ENCODE measurements at places on chromosomes 11 and 22.

GRCh38 chr11:26578998-26579661 is 7.1 kb upstream of the MUC15 start:
- DNase-seq, result no peak

DNA sequence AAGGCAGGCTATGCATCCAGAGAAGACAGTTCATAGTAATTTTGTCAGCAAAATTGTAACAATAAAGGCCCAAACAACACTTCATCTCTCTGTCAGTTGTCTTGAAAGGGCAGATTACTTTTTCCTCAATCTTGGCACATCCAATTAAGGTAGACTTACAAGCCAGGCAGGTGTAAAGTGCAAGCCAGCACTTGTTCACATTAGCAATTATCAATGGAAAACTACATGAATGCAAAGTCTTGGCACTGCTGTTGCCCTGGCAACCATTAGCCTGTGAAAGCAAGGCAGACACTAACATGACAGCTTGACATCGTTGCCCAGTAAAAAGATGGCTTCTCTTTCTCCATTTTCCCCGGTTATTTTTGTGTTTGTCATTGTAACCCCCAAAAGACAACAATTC is 677.2 kb upstream of the TENM4 start:
- DNase-seq, result no peak

DNA sequence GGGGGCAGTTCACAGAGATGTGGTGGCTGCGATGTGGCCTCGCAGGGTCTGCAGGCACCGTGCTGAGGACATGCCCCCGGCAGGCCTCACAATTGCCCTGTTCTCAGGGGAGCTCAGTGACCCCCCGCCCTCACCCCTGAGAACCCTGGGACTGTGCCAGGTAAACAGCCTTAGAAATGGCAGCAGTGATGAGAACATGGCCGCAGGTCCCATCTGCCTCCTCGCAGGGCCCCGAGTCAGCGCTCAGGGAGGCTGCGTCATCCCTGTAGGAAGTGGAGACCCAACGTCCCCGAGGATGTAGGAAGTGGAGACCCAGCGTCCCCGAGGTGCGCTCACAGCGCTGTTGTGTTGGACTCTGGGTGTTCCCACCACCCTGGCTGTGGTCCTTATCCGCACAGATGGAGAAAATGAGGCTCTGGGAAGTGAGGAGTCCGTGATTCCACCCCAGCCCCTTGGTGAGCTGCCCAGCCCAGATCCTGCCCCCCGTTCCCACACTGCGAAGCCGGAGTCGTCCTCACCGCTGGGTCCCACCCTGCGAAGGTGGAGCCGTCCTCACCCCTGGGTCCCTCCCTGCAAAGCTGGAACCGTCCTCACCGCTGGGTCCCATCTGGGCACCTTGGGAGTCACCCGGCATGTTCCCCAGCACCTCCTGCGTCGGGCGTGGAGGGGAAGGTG is 1086.8 kb downstream of the BRD1 start:
- peak; percentile 15 for DNase-seq

- DNase-seq, result no peak
Observed at GRCh38 chr11:72812967-72813739, 1.1 kb upstream of the ATG16L2 start.

DNA sequence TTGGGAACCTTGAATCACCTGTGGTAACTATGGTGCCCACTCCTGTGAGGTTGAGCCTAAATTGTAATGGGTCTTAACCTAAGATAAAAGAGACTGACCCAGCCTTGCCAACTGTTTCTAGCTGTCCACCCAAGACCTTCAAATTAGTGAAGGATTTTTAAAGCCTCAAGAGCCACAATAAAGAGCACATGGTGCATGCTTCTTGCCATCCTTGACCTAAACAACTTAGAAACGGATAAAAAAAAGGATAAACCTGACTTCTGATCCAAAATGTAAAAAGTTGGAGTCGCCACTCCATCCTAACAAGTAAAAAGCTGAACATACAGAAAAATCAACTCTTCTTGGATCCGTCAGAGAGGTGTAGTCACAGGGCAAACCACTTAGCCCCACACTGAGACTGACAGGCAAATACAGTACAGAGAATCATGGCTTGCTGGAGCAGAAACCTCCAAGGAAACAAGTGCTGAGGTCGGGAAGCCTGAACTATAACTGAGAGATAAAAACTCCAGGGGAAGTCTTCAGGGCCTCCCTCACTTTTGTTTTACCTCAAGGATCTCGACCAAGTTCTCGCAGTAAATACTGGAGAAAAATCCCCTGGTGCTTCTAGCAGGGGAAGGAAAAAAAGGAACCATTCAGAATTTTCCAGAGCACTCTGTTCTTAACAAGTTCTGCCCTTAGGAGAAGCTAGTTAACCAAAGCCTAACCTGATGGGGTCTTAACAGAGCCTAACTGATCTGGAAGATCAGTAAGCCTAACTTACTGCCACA is 16.3 kb downstream of the ENTHD1 start:
- no peak for DNase-seq

DNA sequence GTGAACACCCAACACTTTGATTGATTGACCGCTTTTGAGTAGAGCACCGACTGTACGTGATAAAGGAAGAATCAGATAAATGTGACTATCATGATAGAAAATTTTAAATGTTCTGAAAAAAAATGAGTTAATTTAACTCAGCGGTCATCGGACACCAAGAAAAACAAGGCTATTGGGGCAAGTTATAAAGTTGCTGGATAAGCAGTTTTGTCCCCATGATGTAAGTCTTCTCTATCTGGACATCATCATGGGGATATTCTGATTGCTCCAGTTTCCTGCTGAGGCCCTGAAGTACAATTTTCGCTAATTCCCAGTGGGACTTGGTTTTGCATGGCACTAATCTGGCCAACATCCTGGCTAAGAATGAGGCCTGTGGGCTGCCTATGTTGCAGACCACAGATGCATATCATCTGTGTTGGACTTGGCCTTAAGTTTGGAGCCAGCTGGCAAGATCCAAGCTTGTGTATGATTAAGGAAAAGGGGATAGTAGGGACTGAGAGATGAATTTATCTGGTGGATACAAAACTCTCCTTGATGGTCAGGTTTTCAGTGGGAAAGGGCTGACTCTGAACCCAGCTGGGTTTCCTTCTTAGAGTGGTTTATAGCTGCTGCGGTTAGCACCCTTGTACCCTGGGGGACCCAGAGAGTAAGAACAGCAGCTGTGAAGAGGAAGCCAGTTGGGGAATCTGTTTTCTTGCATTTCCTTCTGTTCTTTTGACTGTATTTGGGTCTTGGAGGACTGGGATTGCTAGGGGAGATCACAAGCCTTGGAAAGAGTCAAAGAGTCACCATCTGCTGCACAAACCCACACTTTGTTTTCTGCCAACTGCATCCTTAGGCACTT is 118.3 kb downstream of the SEZ6L start:
- no peak for DNase-seq

DNA sequence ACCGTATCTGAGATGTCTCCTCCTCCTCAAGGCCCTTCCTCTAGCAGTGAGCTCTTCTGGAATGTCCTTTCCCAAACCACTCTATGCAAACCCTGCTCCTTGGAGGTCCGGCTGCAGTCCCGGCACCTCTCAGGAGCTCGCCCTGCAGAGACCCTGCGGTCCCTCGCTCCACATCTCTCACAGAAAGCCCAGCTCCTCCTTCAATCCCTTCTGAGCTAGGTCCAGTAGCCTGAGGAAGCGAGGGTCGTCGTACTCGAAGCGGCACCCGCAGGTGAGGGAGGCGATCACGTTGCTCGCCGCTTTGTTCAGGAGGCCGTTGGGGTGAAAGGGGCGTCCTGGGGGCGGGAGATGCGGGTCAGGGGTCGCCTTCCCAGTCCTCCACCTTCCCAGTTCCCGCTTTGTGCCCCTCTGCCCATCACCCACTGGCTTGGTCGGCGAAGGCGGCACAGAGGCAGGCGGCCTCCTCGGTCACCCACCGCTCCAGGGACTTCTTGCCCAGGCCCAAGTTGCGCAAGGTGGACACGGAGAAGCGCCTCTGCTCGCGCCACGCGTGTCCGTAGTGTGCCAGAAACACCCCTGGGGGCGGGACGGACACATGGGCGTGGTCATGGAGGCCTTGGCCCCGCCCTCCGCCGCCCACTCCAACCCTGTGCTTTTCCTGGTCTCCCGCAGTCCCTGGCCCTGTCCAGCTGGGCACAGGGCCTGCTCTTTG is 21.5 kb upstream of the CYP2D6 start:
- DNase-seq, result no peak

DNA sequence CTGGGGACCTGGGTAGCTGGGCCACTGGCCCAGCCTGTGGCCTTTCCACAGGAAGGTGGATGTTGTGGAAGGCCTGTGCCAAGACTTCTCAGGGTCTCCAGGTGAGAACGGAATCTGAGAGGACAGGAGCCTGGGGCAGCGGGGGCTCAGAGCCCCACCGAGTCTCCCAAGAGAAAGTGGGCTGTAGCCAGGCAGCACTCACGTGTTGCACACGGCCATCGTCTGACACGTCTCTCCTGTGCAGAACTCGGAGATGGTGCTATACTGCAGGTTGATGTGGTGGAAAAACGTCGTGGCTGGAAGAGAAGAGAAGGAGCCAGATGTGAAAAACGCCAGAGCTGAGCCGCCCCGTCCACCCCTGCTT is 6.4 kb downstream of the MOB2 start:
- DNase-seq, result peak; percentile 5

DNA sequence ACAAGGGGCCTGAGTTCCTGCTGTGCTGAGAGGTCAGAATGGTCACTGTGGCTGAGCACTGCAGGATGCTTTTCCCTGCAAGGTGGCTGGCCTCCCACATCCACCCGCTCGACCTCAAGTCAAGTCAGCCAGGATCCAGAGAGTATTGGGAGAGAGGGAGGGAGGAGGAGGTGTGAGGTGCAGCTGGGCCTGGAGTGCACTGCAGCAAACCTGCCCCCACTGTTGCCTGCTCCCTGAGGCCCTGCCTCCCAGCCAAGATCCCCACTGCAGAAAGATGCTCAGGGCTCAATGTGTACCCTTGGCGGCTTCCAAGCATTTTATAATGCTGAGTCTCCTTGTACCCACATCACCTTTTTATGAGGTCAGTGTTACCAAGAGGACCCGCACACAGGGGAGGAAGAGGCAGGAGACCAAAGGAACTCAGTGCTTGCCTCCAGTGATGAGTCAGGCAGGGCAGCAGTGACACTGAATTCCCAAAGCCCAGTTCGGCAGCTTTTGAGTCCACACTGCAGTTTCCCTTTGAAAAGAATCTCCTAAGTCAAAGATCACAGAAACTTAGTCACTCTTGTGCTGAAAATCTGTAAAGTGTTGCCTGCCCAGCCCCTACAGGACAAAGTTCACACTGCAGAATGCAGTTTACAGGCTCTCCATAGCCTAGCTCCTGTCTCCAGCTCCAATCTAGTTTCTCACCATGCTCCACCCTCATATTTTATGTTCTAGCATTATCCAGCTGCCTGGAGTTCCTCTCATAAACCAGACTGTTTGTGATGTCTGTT is 3.1 kb downstream of the ENDOD1 start:
- no peak for DNase-seq

DNA sequence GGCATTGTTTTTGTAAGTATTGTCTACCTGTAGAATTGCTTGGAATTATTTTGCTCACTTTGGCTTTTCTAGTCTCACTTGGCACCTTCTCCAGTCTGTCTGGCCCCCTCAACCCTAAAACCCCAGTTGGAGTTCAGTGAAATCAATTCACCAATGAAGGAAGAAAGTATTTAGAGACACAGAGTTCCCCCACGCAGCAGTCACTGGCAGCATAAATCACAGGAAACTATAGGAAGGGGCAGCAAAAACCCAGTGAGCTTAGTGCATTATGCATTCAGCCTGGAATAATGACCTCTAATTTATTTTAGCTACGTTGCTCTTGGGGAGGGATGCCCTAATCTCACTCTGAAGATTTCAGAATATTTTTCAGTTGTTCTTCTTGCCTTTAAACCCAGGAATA is 204.7 kb upstream of the BLID start:
- no peak for DNase-seq

DNA sequence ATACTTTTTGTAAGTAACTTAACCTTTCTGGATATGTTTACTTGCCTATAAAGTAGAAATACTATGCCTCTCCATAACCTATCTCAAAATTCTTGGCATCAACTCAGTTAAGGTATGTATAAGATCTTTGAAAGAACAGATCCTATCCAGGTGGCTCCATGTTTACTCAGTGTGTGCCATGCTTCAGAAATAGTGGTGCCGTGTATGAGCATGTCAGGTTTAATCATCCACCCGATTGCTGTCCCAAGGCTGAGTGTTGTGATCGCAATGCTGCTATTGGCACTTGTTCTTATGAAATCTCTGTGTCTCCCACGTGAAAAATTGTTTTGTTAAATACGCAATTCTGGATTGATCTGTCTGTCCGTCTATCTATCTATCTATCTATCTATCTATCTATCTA is 85.9 kb upstream of the SNX19 start:
- DNase-seq, result no peak

DNA sequence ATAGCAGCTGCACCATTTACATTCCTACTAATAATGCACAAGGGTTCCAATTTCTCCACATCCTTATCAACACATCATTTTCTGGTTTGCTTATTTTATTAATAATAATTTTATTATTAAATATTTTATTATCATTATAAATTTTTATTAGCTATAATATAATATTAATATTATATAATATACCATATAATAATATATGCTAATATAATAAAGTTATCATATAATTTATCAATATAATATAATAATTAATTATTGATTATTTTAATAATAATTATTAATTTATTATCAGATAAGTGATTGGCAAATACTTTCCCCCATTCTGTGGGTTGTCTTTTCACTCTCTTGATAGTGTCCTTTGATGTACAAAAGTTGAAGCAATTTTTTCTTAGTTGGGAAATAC is 27.7 kb downstream of the OR2AT4 start:
- DNase-seq, result no peak

DNA sequence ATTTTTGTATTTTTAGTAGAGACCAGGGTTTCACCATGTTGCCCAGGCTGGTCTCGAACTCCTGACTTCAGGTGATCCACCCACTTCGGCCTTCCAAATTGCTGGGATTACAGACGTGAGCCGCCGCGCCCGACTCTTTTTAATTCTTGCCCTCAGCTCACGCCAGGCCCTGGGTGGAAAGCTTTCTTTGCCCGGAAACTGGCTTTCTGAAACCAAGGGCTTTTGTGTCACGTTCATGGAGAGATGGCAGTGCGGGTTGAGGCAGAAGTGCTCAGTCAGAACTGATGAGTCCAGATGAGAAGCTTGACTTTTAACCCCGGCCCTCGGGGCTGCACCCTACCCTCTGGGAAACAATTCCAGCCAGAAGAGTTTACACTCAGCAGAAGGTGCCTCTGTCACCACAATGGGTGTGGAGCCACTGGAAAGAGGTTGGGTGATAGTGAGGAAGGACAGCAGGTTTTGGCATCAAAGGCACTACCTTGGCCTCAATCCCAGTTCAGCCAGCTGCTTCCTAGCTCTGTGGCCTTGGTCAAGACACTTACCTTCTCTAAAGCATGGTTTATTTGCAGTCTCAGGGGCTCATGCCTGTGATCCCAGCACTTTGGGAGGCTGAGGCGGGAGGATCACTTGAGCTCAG is 890 bp upstream of the ARFGAP3 start:
- DNase-seq, result no peak

- no peak for DNase-seq
Observed at GRCh38 chr11:127996825-127997224, 590.5 kb downstream of the ETS1 start.

- DNase-seq, result peak; percentile 63
Observed at GRCh38 chr22:24420072-24420976, 7.1 kb upstream of the ADORA2A start.
